ENCODE measurements at places on chromosomes 2 and 18.

- no peak for DNase-seq
These were observed 76.5 kb upstream of the EPB41L3 start for GRCh38 chr18:5620289-5620688.

GRCh38 chr18:30858560-30858959 lies 184.0 kb downstream of the DSC3 start:
- DNase-seq: no peak

DNA sequence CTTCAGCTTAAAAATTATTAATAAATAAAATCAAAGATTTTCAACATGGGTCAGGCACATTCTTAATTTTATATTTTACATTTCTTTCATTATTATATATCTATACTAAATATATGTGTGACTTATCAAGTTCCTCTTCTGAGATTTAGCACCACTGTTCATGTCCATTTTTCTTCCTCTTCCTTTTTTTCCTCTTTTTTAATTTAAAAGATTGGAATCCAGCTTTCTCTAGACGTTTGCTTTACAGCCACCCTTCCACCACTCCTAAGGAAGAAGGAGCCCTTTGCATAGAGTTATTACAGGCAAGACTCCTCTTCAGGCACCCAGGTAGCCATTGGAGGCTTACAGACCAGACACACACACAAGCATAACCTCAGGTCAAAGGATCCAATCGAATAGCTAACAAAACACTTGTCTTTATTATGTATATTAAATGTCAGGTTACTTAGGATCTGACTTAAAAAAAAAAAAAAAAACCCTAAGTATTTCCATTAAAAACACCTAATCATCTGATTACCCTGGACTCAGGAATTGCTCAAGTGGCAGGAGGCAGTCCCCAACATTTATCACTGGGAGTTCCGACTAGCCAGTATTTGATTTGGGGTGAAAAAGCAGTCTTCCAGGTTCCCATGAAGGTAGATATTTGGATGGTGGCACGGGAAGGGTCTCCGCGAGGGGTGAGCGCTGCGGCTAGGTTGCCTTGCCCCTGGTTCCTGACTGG lies 2.4 kb upstream of the ZEB2 start:
- no peak for DNase-seq

- DNase-seq: no peak
These were observed 45.2 kb downstream of the ADNP2 start for GRCh38 chr18:80154293-80154692.

- no peak for DNase-seq
These were observed 5.2 kb upstream of the ARMC9 start for GRCh38 chr2:231193216-231193615.

- DNase-seq: no peak
These were observed 194.8 kb upstream of the DOK6 start for GRCh38 chr18:69205925-69206324.

- DNase-seq: no peak
These were observed 60.7 kb upstream of the KIF5C start for GRCh38 chr2:148814143-148814859.

DNA sequence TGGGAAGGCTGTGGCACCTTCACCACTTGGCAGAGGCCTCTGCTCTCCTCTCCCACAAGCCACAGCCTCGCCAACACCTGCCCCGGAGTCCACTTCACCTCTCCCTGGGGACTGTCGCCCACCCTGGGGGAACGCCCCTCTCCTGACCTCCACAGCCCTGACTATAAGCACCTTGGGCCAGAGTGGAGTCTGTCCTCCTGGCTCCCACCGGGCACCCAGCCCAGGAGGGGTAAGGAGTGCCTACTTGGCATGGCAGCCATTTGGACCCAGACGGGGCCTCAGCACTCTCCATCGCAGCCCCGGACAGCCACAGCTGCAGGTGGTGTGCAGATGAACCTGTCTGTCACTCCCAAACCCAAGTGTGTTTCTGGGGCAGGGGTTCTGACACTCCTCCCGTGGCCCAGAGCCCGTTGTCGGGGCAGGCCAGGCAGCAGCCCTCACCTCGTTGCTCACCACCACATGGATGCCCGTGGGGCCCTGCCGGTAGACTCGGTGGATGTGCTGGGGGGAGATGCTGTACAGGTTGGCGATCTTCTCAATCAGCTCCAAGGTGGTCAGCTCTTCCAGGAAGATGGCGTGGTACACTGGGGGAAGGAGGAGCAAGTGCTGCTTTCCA lies 53.5 kb downstream of the TFCP2L1 start:
- DNase-seq: no peak

DNA sequence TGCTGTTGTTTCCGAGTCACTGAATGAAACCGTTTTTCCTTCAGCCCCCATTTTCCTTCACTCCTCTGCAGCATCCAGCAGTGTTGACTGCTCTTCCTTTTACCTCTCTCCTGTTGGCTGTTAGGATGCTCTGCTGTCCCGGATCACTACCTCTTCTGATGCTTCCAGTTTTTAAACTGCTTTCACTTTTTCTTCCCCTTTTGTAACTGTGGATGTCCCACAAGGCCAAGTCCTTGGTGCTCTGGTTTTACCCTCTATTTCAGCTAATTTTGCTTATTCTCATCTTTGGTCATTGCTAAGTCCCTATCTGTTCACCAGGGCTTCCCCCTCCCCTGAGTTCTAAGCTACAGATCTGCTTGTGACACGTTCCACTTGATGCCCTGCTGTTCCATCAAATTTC lies 39.4 kb upstream of the MAP4K3 start:
- DNase-seq: no peak

- no peak for DNase-seq
These were observed 13.6 kb upstream of the KIDINS220 start for GRCh38 chr2:8850845-8851487.

GRCh38 chr2:26740890-26741302 lies 23.2 kb upstream of the SLC35F6 start:
- no peak for DNase-seq

GRCh38 chr2:72276356-72276755 lies 128.7 kb upstream of the CYP26B1 start:
- no peak for DNase-seq

- no peak for DNase-seq
These were observed 11.0 kb upstream of the PLA2R1 start for GRCh38 chr2:160073284-160073888.
